RWPE2 (cell line): ENCODE measurements at places on chromosomes 1 and 21.

DNA sequence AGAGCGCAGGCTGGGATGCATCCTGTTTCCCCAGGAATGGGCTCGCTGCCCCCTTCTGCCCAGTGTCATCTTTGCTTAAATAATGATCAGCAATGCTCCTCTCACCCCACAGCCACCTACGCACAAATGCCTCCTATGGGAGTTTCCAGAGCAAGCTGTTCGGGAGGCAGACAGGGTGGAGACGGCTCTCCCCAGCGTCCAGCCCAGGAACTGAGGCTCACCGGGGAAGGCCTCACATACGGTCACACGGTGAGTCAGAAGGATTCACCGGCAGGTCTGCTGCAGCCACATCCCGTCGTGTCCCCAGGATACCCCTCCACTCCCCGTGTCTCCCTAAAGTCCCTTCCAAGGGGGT is 40.3 kb upstream of the RUNX3 start:
- peaks cover 15% of the 10 kb centered on the region for H3K4me1 ChIP-seq
- H3K36me3 ChIP-seq: no peaks in the 10 kb centered on the region
- H3K4me3 ChIP-seq: no peak overlapping the region
- DNase-seq: peak; percentile 41
- H3K27me3 ChIP-seq: no peaks in the 10 kb centered on the region
- no peak overlapping the region for H3K27ac ChIP-seq

DNA sequence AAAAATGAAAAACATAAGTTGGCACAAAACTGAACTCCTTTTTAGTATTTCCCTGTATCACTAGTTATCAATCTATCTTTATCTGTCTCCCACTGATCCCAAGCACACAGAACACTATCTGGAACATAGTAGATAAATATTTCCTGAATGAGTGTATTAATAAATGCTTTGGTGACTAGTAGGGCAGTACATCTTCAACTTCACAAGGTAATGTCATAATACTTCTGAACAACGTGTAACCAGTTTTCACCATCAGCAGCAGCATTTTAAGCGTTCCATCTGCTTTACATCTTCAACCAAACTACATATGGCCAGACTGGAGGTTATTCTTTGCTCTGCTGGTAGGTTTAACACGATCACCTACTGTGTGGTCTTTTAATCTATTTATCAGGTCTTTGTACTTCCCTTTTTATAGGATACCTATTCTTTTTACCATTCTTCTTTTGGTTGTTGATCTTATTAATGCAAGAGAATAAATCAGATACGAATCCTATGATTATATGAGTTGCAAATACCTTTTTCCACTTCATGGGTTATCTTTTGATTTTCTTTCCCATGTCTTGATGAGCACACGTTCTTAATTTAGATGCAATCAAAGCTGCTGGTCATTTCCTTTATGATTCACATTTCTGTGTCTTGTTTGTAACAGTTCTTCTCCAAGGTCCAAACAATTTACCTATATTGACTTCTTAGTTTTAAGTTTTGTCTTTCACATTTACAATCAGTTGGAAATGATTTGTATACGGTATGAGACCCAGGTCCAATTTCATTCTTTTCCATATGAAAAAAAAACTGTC is 16.3 kb downstream of the GPBP1L1 start:
- peaks cover 6% of the 10 kb centered on the region for H3K4me1 ChIP-seq
- H3K36me3 ChIP-seq: peaks cover 17% of the 10 kb centered on the region; the same call in 1 of the 2 replicates
- no peak overlapping the region for H3K4me3 ChIP-seq
- no peaks in the 10 kb centered on the region for H3K27me3 ChIP-seq
- no peak for DNase-seq

DNA sequence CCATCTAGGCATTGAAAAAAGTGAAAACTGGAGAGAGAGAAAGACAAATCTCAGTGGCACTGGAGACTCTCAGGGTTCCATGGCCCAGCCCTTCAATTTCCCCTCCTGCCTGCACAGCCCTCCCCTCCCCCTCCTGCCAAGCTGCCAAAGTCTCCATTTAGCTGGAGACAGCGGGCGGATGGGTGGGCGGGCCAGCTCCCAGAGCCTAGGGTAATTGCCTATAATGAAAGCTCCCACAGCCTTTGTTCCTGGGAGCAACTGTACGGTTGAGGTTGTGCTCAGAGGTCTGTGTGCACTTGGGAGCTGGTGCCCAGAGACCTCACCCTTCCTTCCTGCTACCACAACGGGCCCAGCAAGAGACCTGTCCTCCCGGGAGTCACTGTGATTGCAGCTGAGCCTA is 89.6 kb downstream of the NAV1 start:
- H3K36me3 ChIP-seq: no peaks in the 10 kb centered on the region
- no peak overlapping the region for H3K4me3 ChIP-seq
- no peak overlapping the region for H3K27ac ChIP-seq
- no peak for DNase-seq
- H3K27me3 ChIP-seq: no peaks in the 10 kb centered on the region
- peaks cover 2% of the 10 kb centered on the region for H3K4me1 ChIP-seq

DNA sequence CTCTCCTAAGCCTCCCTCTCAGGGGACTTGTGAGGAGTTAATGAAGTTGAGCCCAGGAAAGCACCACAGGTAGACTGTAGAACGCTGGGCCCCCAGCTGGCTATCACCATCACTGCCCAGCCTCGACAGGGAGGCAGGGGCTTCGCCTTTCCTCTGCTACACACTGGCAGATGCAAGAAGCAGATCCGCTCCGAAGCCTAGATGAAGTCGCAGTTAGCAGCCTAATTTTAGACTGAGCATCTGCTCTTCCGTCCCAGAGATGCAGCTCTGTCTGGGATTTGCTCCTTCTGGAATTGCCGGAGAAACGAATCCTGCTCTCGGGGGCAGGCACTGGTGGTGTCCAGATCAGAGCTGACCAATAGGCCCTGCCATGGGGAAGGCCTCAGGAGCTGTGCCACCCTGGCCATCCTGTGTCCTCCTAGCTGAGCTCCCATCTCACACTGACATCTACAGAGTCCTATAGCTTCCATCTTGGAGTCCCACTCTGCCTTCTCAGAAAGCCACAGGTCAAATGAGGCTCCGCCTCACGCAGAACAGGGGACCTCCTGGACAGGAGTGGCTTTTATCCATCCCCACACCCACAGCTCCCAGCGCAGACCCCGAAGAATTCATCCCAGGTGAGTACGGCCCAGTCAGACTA is 186.8 kb upstream of the EDN2 start:
- H3K27ac ChIP-seq: peak overlapping the region; percentile 90
- H3K4me1 ChIP-seq: peaks cover 53% of the 10 kb centered on the region
- no peaks in the 10 kb centered on the region for H3K27me3 ChIP-seq
- no peak for DNase-seq

DNA sequence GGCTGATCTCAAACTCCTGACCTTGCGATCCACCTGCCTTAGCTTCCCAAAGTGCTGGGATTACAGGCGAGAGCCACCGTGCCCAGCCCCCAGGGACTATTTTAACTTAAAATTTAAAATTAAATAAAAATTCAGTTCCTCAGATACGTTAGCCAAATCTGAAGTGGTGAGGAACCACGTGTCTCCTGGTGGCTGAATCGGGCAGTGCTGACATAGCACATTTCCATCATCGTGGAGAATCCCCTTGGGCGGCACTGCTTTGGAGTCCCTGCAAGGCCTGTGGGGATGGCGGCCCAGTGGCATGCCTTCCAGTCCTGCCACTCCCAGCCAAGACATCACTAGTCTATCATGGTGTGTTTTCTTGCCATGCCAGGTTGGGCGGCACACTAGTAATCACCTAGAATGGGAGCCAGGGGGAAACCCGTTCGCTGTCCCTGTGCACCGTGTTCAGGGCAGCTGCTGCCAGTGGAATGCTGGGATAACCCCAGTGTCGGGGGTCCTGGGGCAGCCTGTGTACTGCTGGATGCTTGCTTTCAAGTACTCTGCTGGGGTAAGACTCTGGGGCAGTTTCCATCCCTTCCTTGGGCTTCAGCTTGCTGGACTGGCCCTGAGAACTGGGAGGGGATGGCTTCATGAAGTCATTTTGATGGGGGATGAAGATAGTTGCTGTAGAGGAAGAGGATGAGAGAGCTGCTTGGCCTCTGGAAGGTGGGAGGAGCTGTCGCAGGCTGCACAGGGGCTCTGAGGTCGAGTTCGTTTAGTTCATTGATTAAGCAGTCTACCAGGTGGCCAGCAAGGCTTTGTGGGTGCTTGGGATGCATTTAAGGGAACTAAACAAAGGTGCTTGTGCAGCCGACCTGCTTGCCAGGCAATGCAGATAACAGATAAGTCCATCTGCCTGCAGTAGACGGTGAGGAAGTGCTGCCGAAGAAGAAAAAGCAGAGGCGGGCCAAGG is 4.6 kb downstream of the ZBTB48 start:
- DNase-seq: no peak
- H3K27me3 ChIP-seq: no peaks in the 10 kb centered on the region
- H3K27ac ChIP-seq: no peak overlapping the region
- no peak overlapping the region for H3K4me3 ChIP-seq
- peaks cover 29% of the 10 kb centered on the region for H3K4me1 ChIP-seq

- no peaks in the 10 kb centered on the region for H3K4me1 ChIP-seq
- no peak for DNase-seq
- H3K4me3 ChIP-seq: no peak overlapping the region
- no peaks in the 10 kb centered on the region for H3K36me3 ChIP-seq
- H3K27ac ChIP-seq: no peak overlapping the region
Observed at GRCh38 chr1:193569983-193570269, 383.5 kb upstream of the B3GALT2 start.

DNA sequence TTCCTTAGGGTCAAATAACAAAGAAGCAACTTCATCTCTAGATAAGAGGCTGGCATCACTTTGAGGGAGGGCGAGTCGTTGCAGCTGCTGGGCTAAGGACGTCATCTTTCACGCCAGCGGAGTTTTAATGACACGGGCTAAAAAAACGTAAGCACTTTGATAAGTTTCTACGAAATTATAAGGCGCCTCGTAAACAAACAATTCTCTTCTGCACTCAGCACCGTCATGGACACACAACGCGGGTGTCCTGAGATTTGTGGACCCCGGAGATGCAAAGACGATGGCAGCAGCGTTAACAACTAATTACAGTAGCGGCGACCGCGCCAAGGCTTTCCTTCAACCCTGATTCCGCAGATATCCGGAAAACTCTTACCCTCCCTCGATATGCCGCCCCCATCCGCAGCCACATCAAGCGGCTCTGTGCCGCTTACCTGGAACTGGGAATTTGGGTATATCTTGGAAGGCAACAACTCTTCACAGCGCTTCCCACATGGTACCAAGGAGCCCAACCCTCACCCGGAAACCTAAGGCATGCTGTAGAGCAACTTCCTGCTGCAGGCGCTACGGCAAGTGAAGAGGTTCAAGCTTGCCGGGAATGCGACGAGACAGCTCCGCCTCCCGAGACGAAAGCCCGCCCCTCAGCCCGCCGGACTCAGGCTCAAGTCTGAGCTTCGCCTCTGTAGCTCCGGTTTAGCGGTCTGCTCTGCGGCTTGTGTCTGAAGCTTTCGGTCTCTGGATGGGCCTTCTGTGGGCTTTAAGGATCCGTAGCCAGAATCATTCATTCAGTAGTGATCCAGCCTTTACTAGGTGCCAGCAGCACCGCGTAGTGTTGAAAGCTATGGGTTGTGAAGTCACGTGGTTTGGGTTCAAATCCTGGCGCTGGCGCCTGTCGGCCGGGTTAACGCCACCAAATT is at the start of gene HEATR1:
HEATR1 (minus strand) TSS at position 526 of the 914 bp plus-strand sequence; CDS start at position 105, 421 bp downstream.
- no peaks in the 10 kb centered on the region for H3K27me3 ChIP-seq
- peak; percentile 89 for DNase-seq
- peaks cover 3% of the 10 kb centered on the region for H3K4me1 ChIP-seq
- H3K4me3 ChIP-seq: peak within 1 kb of the TSS; percentile 82
- H3K27ac ChIP-seq: no peak within 1 kb of the TSS
- H3K36me3 ChIP-seq: peaks cover 29% of the 10 kb centered on the region
